Cortex of kidney (tissue), 1 donor: ENCODE measurements at places on chromosomes 16 and 17.

GRCh38 chr16:58038219-58038641, 12.7 kb downstream of the MMP15 start:
- DNase-seq = no peak

DNA sequence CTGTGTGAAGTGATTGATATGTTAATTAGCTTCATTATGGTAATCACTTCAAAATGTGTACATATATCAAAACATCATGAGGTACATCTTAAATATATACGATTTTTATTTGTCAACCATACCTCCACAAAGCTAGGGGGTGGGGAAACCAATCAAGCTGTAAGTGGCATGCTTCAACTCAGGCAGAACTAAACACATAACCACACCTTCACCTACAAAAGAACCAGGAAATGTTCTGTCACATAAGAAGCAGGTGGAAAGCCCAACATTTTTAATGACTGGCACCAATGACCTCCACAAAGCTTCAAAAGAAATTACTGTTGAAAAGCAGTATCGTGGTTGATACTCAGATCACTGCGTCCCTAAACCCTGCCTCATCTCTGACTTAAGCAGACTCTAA, 867.7 kb upstream of the EEF2KMT start:
- DNase-seq = no peak

DNA sequence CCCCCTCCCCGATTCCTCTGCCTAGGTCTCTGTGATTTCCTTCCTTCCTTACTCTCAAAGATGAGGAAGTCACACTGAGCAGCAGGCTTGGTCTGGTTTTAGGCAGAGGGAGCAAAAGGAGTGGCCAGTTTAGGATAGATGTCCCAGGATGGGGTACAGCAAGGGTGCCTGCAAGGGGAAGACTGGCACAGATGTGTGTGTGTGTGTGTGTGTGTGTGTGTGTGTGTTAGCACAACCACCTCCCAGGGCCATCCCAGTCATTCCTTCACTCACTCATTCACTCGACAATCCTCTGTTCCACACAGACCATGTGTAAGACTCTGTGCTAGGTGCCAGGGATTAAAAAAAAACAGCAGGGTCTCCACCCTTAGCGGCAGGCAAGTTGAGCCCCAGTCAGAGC, 35.9 kb downstream of the TMEM132E start:
- DNase-seq = no peak

- DNase-seq = no peak
Measured at GRCh38 chr16:55912022-55912421, 36.8 kb upstream of the CES5A start.

DNA sequence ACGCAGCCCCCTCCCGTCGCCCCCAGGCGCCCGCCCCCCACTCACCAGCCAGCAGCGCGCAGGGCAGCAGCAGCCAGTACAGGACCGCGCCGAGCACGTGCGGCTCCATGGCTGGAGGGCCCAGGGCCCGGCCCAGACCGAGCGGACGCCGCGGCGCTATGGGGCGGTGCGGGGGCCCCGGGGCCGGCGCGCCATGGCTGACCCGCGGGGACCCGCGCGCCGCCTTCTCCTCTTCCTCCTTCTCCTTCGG, 239 bp downstream of the PIEZO1 start:
- DNase-seq = no peak

GRCh38 chr16:48395375-48395774, 10.2 kb upstream of the SIAH1 start:
- no peak for DNase-seq
